ENCODE measurements at places on chromosomes 7 and 10. TPM values are rescaled to one million over a fixed set of nuclear protein-coding genes. Genes with fewer than 3 reads are reported as not detected.

DNA sequence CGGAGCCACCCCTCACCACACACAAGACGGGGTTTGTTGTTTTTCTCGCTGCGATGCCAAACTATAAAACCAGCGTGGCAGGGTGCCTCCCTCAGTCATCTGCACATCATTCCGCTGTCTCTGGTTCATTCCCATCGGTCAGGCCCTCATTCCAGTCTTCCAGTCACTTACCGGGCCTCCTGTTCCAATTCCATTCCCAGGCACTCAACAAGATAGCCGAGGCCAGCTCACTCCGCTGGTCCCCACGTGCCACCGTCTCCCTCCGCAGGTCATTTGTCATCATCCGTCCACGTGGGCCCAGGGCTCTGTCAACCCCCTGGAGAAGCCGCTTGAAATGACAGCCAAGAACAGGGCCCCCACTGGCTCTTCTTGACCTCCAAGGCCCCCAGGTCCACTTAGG lies 6.1 kb upstream of the TMEM184A start:
- no peaks in the 10 kb centered on the region for H3K27me3 ChIP-seq
- no peak for DNase-seq
- H3K27ac ChIP-seq, result no peak overlapping the region
- no peaks in the 10 kb centered on the region for H3K36me3 ChIP-seq
- peaks cover 6% of the 10 kb centered on the region for H3K4me1 ChIP-seq

NPC1L1 gene
- 0.07 TPM for total RNA-seq

DNA sequence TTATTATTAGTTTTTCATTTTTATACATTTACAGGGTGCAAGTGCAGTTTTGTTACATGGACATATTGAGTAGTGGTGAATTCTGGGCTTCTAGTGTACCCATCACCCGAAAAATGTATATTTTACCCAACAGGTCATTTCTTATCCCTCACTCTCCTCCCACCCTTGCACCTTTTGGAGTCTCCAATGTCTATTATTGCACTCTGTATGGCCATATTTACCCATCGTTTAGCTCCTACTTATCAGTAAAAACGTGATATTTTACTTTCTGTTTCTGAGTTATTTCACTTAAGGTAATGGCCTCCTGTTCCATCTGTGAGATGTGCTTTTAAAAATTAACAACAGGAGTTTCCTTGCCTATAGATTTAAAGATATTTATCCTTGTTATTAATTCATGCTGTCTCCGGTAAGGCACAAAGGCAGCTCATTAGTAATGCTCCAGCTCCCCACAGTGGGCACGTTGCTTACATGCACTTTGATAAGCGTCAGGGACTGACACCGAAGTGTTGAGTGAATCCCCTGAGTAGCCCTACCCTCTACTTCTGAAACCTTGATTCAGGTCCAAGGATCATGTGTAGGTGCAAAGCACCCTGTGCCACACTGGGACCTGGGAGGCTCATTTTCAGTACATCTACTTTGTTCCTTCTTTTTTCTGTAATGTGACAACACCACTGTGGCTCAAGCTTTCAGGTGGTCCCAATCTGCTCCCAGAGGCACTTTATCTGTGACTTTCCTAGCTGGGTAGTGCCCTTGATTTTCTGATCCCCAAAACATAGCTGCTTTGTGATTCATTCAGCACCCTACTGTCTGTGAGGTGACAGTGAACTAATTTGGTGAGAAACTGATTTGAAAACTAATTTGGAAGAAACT lies 27.3 kb downstream of the HYAL4 start:
- H3K36me3 ChIP-seq, result no peaks in the 10 kb centered on the region
- no peak overlapping the region for H3K4me3 ChIP-seq
- no peaks in the 10 kb centered on the region for H3K4me1 ChIP-seq
- H3K27ac ChIP-seq, result no peak overlapping the region
- no peaks in the 10 kb centered on the region for H3K27me3 ChIP-seq
- peak; percentile 8 for DNase-seq

ABCB1 gene
- 1.8 TPM for total RNA-seq

EN2 gene
- not detected for total RNA-seq
